ENCODE measurements at places on chromosomes 16 and 17. TPM values are rescaled to one million over a fixed set of nuclear protein-coding genes. Genes with fewer than 3 reads are reported as not detected.

The C16orf96 gene
- 0.22 TPM for total RNA-seq

DNA sequence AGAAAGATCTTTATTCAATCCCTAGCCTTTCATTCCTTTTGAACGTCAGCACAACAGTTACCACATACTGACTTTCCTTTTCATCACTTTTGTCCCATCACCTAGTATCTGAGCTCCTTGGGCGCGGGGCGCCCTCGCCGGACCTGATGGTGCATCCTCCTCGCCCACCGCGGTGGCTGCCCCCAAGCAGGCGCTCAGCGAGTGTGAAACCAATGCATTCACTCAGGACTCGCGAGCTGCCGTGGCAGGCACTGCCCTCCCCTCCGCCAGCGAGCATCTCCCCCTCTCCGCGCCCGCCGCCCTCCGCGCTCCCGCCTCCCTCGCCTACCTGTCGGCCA, 756 bp downstream of the KLHL11 start:
- no peak for DNase-seq
- H3K27me3 ChIP-seq, result no peaks in the 10 kb centered on the region
- peaks cover 31% of the 10 kb centered on the region for H3K36me3 ChIP-seq
- H3K4me3 ChIP-seq, result peak overlapping the region; percentile 84
- H3K27ac ChIP-seq, result peak overlapping the region; percentile 95

The CYLD gene
- 103 TPM for total RNA-seq

The MPO gene
- total RNA-seq, result 9.1 TPM

The HOXB1 gene
- not detected for total RNA-seq

Measured in spleen (tissue), 13 donors.